Urinary bladder (tissue), 4 donors: ENCODE measurements at places on chromosomes 3 and 15. TPM values are rescaled to one million over a fixed set of nuclear protein-coding genes. Genes with fewer than 3 reads are reported as not detected.

GRCh38 chr3:48661501-48662144, 1.1 kb downstream of the CELSR3 start:
- DNase-seq: no peak

- DNase-seq: no peak
These were observed 11.4 kb upstream of the HTR3E start for GRCh38 chr3:184085389-184085852.

DNA sequence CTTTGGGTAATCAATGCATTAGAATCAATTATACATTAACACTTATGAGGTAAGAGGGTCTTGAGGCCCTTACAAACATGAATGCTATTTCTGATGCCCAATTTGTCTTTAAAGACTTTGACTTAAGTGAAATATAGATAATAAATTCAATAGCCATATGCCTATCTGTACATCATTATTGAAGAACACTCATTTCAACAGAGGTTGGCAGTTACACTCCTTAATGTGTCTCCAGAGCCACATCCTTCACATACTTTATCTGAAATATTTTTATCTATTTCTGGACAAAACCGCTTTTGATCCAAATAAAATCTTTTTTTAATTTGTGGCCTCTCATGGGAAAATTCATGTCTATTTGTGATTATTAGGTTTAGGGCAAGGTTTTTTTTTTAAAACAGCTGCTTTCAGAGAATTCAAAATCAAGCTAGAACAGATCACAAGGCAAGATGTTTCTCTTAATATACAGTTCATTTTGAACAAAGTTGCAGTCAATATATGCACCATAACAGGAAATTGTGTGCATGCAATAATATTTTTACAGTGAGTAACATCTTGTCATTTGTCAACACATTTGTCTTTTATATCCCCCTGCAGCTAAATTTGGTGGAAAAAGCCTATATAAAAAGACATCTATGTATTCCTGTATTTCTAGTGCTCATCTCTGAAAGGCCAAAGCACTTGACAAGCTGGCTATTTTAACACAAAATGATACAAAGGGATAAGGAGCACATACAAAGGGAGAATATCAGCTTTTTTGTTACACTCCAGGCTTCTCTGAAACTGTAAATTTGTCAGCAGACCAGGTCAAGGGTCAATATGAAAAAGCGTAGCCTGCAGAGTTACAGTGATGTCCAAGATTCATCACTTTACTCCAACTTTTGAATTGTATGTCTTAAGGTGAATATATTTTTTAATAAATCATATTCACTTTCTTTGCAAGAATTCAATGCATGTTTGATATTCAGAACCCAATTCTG, 146.2 kb upstream of the DPH6 start:
- no peak for DNase-seq

The SEC11A gene
- 152 TPM for total RNA-seq

The SPINK8 gene
- total RNA-seq: not detected
